Osteocyte (in vitro differentiated cells): ENCODE measurements at places on chromosomes 1 and 21.

GRCh38 chr1:155175927-155176371 lies 2.3 kb downstream of the TRIM46 start:
- DNase-seq: no peak

DNA sequence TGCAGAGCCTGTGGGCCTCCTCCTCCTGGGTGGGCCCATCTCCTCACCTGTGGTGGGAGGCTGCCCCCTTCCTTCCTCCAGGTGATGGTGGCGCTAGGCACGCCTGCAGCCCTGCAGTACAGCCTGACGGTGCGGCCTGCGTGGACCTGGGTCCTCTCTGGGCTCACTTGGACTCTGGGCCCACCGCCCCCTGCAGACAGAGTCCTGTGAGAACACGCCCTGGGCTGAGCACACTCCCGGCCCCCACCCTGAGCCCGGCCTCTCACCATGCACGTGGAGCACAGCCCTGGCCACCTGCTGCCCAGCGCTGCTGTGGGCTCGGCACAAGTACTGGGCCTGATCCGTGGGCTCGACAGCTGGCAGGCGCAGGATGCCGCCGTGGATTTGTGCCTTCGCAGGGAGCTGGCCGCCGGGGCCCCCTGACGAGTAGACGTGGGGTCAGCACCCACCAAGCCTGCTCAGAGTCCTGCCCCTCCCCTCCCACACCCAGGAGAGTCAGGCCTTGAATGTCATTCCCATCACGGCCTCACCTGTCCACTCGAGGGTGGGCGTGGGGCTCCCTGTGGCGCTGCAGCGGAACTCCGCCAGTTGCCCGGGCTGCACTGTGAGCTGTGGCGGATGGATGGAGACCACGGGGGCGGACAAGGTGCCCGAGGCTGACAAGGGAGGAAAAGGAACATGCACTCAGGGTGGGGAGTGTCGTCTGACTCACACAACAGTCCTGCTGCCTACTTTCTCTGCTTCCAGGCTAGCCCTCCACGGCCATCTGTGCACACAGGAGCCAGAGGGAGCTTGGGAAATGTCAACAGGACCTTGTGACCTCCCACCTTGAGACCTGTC lies 43.4 kb downstream of the LDLRAD2 start:
- no peak for DNase-seq

DNA sequence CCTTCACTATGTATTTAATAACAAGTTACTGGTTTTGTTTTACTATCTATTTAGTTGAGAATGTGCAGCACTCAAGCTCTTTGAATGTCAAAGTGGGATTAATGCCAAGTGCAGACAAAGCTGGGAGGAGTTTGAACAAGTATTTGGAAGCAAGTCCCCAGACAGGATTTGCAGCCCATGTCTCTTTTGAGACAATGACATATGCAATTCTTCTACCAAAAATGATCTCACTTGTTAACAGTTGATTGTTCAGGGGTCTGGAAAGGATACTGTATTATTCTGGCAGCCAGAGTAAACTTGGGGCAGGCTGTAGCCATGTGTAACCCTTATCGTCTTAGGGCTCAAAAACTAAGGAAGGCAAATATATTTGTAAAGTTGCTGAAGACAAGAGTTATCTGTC lies 15.8 kb downstream of the COLGALT2 start:
- no peak for DNase-seq

DNA sequence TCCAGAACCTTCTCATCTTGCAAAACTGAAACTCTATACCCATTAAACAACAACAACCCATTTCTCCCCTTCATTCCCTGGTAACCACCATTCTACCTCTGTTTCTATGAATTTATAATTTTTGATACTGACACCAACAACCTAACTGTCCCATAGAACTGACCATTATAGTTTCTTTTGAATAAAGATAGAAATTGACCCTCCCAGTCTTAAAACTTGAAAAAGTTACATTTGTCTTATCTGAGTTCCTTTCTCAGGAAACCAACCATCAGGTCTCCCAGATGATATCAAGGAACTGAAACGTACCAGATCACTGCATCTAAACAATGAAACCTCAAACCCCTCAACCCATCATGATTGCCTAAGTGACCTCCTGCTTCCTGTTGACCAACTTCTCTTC lies 27.1 kb downstream of the RNF115 start:
- no peak for DNase-seq

DNA sequence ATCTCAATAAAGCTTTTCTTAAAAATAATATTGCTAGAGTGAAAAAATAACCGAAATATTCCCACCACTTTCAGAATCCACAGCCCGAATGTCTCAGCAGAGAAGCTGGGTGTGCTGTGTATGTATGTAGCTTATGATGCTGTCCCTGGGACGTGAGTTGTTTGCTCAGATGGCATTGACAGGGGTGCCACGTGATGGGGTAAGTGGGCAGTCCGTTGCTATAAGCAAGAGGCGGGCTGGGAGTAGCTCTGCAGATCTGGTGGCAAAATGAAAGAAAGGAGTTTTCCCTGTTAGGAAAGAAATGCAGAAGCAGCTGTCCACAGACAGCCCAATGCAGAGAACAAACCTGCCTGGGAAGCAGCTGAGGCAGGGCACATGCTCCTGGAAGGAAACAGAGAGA lies 3.8 kb upstream of the FAM20B start:
- no peak for DNase-seq

DNA sequence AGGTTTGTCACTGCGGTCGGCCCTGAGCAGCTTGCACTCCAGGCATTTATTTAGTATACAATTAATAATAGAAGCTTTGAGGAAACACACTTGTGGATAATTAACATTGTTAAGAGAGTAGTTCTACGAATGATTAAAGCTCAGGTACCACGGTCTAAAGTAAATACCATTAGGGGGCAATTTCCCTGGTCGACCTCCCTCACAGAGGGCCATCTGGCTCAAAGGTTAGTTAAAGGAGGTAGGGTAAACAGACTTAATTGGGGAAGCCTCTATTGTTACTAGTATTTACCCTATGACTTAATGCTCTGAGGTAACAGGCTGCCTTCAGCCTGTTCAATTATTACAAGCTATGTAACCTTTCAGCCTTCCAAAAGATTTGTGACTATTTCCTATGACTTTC lies 122.3 kb upstream of the SLC44A3 start:
- DNase-seq: no peak

DNA sequence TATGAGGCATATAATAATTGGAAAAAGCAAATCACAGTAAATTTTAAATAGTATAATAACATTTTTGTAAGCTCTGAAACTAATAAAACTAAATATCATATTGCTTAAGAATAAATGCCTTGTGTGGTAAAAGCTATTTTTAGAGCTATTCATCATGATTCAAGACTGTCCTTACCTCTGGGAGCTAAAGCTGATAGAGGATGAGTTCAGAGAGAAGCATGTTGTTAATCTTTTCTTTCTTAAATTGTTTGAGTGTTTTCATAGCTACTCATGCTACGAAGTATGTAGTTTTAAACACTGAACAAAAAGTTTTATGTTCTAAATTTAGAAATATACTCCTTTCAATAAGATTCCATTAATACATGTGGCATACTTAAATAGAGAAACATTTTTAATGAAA lies 30.5 kb downstream of the IFI16 start:
- no peak for DNase-seq

DNA sequence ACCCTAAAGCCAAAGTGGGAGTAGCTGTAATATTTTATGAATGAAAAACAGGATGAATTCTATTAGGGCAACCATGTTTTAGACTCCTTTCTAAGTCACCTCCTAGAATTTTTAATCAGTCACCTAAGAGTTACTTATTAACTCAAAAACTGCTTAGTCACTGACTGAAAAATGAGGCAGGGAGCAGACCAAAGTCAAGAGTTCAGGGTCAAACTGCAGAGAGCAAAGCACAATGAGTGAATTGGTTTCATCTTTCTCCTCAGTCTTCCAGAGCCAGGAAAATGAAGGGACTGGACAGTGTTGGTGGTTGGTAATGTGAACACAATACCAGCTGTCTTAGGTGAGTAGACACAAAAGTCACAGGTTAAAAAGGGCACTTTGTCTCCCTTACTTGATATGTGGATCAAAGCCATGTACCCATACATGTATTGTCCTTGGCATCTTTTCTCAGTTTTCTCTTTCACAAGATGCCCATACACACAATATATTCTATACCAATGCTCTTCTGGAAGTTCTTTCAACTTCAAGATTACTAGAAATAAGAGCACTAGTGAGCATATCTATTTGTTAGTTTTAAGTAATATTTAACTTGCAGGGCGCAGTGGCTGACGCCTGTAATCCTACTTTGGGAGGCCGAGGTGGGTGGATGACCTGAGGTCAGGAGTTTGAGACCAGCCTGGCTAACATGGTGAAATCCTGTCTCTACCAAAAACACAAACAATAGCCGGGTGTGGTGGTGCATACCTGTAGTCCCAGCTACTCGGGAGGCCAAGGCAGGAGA lies 42.2 kb downstream of the ATP1B1 start:
- DNase-seq: no peak
